NCI-H526 treated with DMSO at 0.1 percent for 48 hours (cell line): ENCODE measurements at places on chromosomes 7 and 10.

DNA sequence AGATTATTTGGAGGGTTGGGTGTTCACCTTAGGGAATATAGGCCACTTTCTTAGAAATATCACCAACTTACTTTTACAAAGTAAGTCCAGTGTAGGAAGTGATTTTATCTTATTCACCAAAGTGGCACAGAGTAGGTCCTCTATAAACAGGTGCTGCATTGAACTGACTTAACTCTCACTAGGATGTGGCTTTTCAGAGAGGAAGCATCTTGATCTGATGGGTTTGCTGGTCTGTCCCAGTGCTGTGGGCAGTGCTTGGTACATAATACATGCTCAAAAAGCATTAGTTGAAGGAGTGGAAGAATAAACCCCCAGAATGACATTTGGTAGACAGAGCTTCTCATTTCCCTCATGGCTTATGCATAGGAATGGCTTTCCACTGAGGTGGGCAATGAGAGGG is 334.7 kb downstream of the LRMDA start:
- DNase-seq = no peak

DNA sequence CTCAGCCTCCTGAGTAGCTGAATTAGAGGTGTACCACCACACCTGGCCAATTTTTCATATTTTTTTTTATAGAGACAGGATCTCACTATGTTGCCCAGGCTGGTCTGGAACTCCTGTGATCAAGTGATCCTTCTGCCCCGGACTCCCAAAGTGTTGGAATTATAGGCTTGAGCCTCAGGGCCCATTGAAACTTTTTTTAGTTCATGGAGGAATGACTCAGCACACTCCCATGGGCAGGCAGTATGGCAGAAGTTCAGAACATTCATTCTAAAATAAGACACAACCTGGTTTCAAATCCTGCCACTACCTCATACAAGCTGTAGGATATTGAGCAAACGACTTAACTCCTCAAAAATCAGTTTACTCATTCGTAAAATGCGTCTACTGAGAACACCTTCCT is 320.4 kb upstream of the SP8 start:
- DNase-seq = no peak

- DNase-seq = no peak
These were observed 27.1 kb downstream of the ABCB4 start for GRCh38 chr7:87448388-87448787.

- no peak for DNase-seq
These were observed 52.0 kb upstream of the FIGNL1 start for GRCh38 chr7:50502001-50502684.

DNA sequence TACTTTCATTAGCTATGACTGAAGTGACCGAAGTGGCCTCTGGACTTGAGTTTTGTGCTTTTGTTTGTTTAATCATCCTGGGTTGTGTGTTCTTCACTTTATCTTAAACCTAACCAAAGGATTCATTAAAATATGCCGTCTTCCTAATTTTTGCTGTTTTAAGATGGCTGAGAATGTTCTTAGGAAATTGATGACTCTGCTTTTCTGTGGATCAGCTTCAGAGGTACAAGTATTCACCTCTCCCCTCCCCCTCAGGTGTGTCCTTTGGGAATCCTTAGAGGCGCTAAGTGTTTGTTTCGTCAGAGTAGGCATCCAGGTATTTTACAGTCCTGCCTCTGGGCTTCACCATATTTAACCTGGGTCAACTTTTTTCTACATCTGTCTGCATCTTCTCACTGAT is 1.1 kb downstream of the CCDC126 start:
- no peak for DNase-seq

DNA sequence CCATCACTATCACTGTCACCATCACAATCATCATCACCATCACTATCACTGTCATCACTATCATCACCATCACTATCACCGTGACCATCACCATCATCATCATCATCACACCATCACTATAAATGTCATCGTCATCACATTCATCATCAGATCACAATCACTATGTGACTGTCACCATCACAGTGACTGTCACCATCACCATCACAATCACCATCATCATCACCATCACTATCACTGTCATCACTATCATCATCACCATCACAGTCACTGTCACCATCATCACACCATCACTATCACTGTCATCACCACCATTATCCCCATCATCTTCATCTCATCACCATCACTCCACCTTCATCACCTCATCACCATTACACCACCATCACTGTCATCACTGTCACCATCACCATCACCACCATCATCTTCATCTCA is 31.0 kb downstream of the PWWP2B start:
- DNase-seq = no peak

DNA sequence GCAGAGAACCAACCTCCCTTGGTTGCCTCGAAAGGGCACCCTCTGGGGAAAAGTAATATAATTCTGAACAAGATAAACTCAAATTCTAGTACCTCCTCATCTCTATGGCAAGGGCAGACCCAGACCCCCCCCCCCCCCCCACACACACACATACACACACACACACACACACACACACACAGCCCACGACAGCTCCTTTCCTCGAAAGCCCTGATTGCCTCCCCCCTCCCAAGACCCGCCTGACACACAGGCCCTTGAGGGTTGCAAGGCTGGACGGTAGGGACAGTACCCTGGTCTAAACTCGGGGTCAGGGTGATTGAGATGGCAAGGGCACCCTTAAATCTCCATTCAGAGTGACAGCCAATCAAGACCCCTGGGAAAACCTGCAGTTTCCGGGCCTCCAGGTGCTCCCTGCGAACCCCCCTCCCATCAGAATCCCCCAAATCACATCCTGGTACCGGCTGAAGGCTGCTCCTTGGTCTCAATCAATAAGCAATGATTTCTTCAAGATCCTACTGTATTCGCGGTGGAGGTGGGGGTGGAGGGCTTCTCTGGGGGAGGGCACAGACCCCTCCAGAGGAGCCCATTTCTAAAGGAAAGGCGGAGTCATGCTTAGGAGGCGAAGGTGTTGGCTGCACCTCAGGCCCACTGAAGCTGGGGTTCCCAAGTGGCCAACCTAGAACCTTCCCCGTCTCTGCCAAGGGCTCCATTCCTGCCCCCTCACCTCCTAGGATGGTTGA is 100.7 kb downstream of the HIP1 start:
- DNase-seq = no peak

- DNase-seq = no peak
These were observed 301.9 kb upstream of the TAC1 start for GRCh38 chr7:97430006-97430405.

GRCh38 chr7:33070831-33071230 is 8.3 kb upstream of the NT5C3A start:
- DNase-seq = no peak

DNA sequence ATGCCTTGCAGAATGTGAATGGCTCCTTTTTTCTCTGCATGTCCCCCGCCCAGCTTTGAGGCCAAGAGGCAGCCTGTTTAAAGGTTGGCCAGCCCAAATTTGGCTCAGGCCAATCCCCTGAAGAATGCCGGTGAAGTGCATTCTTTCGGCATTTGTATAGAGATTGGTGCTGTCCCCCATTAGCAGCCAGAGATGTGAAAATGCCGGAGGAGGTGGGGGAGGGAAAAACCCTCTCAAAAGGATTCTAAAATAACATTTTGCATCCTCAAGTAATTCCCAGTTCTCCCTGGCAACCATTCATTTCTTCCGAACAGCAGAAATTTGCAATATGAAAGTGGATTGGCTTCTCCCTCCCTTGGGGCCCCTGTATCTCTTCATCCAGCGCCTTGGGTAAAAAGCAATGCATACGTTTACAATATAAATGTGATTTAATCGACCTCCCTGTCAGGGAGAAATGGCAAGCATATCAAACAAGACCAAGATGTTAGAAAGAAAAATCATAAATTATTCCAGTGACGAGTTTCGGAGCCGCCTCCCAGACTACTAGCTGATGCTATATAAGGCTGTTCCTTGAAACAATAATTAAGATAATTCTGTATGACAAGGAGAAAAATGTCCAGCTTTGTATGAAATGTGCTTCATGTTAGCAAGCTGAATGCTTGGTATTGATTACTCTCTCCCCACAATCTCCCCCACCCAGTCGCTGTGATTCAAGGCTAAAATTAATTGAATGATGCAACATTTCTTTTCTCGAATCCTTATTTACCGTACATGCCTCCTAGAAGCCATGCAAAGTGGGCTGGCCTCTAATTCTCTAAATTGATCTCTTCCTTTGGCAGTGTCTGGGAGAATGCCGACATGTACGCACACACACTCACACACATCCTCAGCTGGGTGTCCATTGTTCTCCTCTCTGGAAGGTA is 323.7 kb downstream of the RPS24 start:
- DNase-seq = no peak

GRCh38 chr7:42236266-42236975 is 588 bp downstream of the GLI3 start:
- DNase-seq = no peak

- no peak for DNase-seq
These were observed 153.6 kb downstream of the SEMA3D start for GRCh38 chr7:85033263-85033662.

- DNase-seq = no peak
These were observed 500.7 kb downstream of the TCERG1L start for GRCh38 chr10:130810856-130811255.

GRCh38 chr10:7483848-7484247 is 73.0 kb upstream of the SFMBT2 start:
- no peak for DNase-seq

DNA sequence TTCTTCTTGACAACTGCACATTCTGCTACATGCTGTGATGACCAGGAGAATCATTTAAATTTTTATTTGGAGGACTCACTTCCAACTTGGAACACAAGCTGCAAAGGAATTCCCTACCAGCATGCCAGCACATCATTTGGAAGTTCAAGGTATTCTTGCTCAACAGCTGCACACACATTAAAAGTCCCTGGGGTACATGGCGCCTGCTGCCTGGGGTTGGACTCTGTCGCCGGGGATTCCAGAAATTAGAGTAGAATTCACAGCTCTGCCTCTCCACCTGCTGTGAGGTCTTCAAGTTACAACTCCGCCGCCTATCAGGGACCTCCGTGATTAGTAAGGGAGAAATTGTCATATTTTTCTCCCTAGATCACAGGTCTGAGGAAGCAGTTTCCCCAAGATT is 1.1 kb downstream of the ZNF32 start:
- DNase-seq = no peak

- no peak for DNase-seq
These were observed 27.9 kb upstream of the SLC16A12 start for GRCh38 chr10:89563311-89563710.

GRCh38 chr10:8407501-8408021 is 353.1 kb downstream of the GATA3 start:
- DNase-seq = no peak

DNA sequence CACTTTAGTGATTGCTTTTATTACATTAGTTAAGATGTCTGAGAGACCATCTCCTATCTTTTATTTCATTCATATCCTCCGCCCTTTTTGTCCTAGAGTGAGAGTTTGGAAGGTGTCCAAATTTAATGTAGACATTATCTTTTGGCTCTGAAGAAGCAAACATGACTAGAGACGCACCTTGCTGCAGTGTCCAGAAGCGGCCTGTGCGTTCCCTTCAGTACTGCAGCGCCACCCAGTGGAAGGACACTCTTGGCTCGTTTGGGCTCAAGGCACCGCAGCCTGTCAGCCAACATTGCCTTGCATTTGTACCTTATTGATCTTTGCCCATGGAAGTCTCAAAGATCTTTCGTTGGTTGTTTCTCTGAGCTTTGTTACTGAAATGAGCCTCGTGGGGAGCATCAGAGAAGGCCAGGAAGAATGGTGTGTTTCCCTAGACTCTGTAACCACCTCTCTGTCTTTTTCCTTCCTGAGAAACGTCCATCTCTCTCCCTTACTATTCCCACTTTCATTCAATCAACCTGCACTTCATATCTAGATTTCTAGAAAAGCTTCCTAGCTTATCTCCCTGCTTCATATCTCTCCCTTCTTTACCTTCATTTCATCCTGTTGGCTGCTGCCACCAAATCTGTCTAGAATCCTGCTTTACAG is 10.4 kb upstream of the CLCN1 start:
- DNase-seq = peak; percentile 34

GRCh38 chr7:28174901-28175661 is 5.5 kb downstream of the JAZF1 start:
- DNase-seq = no peak

DNA sequence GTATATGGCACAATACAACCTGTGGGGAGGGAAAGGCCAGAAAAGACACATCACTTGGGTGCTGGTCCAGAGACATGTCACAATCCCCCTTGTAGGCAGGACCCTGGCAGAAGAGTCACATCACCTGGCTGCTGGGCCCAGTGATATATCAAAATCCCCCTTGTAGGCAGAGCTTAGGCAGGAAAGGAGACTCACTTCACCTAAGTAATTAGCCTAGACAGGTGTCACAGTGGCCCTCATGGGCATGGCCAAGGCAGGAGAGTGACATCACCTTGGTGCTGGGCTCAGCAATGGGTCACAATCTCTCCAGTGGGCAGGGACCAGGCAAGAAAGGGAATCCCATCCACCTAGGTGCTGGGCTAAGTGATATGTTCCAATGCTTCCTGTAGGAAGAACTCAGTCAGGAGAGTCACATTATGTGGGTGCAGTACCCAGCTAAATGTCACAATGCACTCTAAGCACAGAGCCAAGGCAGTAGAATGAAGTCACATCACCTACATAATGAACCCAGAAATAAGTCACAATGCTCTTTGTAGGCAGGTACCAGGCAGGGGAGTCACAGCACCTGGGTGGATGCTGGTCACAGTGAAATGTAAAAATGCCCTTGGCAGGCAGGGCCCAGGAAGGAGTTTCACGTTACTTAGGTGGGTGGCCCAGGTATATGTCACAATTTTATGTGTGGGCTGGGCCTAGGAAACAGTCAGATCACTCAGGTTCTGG is 18.9 kb upstream of the ZNF736 start:
- no peak for DNase-seq

- no peak for DNase-seq
These were observed 54.0 kb downstream of the ANK3 start for GRCh38 chr10:60335708-60336107.

- DNase-seq = no peak
These were observed 32.4 kb downstream of the CCM2 start for GRCh38 chr7:45032421-45032820.
